ENCODE measurements at places on chromosomes 16 and 17.

DNA sequence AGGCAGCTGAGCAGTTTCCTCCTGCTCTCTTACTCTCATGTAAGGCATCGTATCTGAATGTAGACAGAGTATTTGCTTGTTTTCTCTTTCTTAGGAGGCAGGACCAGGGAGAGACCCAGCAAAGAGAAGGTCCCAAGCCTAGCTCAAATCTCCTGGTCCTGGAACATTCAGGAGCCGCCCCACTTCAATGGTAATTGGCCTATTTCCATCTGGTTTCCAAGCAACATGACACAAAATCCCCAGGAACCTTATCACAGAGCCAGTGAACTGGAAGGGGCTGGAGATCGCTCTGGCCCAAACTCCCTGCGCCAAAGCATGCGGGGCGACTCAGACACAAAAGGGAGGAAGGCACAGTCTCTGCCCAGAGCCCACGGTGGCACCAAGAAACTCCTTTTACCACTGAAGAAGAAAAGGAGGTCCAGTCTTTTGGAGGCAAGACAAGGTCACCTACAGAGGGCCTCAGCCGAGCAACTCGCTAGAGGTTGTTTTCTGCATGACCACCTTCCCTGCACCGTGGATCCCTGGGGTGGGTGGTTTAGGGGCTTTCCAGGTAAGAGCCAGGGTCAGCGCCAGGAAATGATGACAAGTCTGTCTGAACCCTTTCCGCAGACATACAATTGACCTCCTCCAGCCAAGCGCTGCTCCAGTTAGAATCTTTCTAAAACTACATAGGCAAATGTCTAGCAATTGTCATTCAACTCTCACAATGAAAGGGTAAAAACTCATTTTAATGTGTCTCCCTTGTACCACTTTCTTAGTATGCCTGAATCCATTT lies 394.7 kb downstream of the SOX9 start:
- no peak for DNase-seq

DNA sequence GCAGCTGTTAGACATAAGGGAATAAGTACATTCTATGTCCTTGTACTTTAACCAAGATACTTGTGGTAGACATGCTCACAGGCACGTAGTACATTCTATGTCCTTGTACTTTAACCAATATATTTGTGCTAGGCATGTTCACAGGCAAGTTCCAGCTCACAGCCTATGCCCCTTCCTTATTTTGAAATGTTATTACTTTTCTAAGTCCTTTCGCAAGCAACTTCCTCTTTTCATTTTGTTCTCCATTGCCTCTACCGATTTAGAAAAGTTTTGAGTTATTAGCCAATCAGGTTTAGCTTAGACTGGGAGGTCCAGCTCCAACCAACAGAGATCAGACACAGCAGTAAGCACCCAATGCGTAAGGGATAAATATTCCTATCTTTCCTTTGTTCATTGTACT lies 60.1 kb upstream of the NUDT7 start:
- no peak for DNase-seq

GRCh38 chr17:77420095-77420803 lies 279.5 kb downstream of the SEC14L1 start:
- DNase-seq: no peak

- no peak for DNase-seq
Observed at GRCh38 chr16:23330583-23331249, 28.6 kb downstream of the SCNN1B start.

DNA sequence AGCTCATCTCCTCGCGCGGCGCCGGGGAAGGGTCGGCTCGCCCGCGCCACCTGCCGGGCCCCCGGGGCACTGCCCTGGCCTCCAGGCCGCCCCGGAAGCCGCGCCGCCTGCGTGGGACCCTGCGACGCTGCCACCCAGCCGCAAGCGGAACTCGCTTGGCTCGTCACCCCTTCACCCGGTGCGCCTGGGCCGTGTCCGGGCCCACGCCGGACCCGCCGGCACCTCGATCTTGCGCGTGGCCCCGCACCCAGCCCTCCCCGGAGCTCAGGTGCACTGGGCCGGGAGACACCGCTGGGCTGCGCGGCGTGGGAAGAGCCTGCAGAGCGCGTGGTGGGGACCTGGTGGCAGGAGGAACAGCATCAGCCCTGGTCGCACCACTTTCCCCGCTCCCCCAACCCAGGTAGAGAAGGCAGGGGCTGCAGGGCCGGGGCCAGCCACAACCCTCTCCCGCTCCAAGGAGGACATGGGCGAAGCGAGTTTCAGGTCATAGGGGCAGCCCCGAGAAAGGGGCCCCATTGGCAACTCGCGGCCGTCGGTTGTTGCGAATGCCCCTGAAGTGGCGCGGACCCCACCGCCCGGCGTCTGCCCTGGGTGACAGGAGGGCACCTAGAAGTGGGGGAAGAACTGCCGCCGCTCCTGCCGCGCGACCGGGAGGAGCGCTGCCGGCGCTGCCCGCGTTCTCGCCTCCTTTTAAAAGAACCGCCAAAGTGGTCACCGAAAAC lies 363 bp upstream of the MIF4GD start:
- no peak for DNase-seq

- DNase-seq: no peak
Observed at GRCh38 chr17:79205688-79206205, 131.1 kb downstream of the ENGASE start.

DNA sequence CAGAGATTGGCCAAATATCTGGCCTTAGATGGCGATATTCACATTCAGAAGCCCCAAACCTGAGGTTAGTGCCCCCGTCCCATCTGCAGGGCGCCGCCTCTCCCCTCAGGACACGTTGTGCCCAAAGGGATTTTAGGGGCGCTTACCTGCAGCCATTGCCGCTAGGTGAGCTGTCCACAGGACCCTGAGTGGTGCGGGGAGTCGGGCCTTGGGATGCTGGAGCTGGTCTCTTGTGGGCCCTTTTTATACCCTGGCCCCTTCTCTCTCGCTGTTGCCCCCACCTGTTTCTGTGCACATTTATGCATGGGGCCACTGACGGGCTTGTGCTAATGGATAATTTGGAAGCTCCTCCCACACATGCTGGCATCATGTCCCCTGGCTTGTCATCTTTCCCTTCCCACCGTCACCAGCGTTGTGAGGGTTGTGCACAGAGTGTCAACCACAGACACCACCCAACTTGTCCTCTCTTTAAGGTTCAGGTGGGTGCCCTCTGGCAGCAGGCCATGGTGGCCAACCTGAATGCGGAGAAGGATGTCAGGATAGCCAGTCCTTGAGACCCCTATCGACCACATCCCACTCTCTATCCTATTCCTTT lies at the start of gene CSHL1:
CSHL1 (minus strand) TSS at position 218 of the 595 bp plus-strand sequence; CDS start at position 156, 62 bp downstream.
- DNase-seq: no peak

- no peak for DNase-seq
Observed at GRCh38 chr16:49275050-49275730, 6.4 kb downstream of the CBLN1 start.

DNA sequence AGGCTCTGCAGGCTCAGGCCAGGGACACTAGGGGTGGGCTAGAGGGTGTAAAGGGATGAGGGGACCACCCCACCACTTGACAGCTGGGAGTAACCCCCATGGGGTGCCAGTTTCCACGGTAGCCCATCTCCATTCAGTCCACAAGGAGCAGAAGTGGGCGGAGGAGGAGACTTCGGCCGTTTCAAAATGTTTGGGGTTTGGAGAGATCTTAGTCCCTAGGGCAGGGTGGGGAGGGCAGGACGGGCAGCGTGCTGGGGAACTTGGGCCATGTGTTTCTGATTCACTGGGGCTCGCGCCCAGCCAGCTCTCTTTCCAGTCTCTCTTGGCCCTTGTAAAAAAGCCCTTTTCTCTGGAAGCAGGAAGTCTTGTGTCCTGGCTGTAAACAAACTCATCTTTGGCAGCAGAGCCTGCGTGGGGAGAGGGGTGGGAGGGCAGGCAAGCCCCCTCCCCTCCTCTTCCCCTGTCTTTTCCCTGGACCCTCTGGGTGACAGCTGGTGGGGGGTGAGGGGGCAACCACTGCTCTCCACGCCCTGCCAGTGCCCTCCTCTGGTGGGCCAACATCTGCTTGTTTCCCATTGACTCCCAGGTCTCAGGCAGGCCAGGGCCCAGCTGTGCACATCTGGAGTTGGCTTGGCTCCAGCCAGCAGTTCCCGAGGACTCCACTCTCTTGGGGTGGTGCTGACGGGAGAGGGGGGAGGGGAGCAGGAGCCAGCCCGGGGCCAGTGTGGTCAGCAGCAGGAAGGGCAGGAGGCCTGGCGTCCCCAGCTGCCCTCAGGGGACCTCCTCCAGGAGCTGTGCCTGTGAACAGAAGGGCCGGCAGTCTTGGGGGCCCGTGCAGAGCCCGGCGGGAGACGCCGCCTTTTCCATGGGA lies 8.1 kb downstream of the CYGB start:
- DNase-seq: peak; percentile 83

DNA sequence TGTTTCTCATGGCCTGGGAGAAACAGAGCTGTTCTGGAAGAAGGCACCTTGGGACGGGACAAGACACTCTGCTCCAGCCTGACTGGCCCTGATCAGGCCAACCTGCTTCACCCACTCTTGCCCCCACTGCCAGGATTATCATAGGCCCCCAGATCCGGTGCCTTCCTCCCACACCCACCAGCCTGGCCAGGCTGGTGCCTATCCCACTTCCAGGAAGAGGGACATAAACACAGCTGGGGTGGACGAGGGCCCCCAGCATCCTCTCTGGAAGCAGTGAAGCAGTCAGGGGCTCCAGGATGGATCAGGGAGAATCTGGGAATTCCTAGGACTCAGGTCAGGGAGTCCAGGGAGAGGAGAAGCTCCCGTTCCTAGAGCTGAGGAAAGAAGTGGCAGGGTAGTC lies 16.9 kb upstream of the ITGA3 start:
- DNase-seq: no peak

- DNase-seq: peak; percentile 10
Observed at GRCh38 chr17:63550817-63551639, 751 bp downstream of the DCAF7 start.

- no peak for DNase-seq
Observed at GRCh38 chr17:58217766-58218165, 1.3 kb downstream of the MKS1 start.

DNA sequence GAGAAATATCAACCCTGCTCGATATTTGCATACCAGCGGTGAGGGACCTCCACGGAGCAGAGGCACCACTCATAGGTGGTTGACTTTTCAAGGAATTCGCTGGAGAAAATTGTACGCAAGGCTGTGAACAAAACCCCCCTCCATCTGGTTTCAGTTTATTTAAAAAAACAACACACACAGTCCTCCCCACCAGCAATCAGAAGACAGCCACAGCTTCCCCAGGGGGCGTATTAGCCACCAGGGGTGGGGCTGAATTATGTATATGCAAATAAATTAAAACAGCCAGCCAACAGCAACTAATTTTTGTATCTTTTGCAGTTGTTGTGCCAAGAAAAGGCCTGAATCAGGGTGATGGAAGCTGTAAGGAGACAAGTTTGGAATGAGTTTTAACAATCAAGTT lies 5.9 kb upstream of the HSD11B2 start:
- no peak for DNase-seq

GRCh38 chr16:16021988-16022682 lies 72.7 kb downstream of the ABCC1 start:
- DNase-seq: peak; percentile 81

GRCh38 chr16:86669937-86670749 lies 91.8 kb downstream of the FOXL1 start:
- DNase-seq: peak; percentile 70

DNA sequence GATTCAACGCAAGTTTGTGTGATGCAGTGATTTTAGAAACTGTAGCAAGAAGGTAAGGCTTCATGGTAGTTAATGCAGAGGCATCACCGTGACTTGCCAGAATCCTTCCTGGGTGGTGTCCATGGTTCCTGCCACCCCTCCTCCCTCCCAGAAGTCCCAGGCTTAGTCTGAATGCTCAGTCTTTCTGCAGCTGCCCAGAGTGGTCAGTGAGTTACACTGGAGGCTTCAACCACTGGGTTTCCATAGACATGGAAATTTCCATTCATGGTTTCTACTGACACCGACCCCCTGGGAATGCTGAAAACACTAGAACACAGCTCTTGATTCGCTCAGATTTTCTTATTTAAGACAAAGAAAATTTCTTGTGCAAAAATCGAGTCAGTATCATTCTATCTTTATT lies 159.4 kb upstream of the HSBP1 start:
- no peak for DNase-seq

GRCh38 chr16:539901-540530 lies 12.5 kb downstream of the CAPN15 start:
- DNase-seq: no peak

GRCh38 chr17:39543664-39544063 lies 64.1 kb downstream of the NEUROD2 start:
- no peak for DNase-seq

DNA sequence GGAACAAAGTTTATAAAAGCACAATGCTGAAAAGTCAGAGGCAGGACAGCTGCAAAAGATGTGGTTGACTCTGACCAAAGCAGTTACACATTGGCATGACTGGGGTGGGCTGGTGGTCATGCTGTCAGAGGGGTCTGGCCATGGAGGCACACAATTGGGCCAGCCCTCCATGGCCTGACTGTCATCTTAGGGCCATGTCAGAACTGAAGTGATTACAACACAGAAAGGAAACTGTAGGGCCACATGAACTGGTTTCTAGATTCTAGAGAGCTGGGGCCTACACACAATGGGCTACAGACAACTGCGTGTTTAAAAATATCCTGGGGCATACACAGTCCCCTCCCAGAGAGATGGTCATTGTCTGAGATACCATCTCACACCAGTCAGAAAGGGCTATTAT lies 380.6 kb downstream of the GRIN2A start:
- DNase-seq: no peak

DNA sequence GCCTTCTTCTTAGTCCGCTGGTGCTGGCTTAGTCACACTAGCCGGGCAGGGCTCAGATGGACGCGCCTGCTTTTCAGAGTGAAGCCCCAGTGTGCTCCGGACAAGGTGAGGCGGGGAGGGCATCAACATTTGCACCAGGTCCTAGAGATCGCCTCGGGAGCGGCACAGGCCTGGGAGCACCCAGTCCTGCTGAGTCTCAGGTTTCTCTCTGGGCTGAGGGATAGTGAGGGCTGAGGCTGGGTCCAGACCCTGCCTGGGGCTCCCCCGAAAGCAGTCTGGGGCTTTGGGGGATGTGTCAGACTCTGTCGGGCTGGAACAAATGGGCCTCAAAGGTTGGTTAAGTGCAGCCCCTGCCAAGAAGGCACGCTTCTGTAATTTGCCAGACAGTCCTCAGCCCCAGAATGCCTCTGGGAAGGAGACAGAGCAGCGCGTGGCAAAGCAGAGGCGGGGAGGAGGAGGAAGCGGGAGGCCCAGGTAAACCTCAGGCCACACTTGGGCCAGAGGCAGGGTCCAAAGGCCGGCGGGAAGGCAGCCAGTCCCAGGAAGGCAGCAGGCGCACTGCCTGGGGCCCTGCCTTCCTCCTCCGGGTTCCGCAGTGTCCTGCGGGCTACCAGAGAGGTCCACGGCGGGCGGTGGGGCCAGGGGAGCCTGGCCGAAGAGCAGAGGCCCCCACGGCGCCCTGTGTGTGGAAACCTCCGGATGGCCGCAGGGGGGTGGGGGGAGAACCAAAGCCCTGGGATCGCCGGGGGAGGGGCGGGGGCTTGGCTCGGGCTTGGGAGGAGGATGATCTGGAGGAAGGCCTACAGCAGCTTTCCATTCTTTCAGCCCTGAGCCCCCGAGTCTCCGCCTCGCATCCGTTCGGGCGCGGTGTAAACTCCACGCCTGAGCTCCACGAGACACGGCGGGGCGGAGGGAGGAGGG lies 39.5 kb upstream of the ATP2A3 start:
- no peak for DNase-seq

- DNase-seq: peak; percentile 38
Observed at GRCh38 chr16:85395913-85396878, 216.9 kb upstream of the GSE1 start.

GRCh38 chr17:42818379-42818778 lies 5.7 kb downstream of the BECN1 start:
- peak; percentile 61 for DNase-seq
